ENCODE measurements at places on chromosomes 16 and 17. TPM values are rescaled to one million over a fixed set of nuclear protein-coding genes. Genes with fewer than 3 reads are reported as not detected.

The HBA2 gene
- total RNA-seq: 57.7 TPM

- ATAC-seq: peak; percentile 94
Measured at GRCh38 chr16:3264137-3265036, 8.0 kb upstream of the MEFV start.

GRCh38 chr16:69709456-69710084 is 16.8 kb downstream of the NQO1 start:
- peak; percentile 57 for ATAC-seq

DNA sequence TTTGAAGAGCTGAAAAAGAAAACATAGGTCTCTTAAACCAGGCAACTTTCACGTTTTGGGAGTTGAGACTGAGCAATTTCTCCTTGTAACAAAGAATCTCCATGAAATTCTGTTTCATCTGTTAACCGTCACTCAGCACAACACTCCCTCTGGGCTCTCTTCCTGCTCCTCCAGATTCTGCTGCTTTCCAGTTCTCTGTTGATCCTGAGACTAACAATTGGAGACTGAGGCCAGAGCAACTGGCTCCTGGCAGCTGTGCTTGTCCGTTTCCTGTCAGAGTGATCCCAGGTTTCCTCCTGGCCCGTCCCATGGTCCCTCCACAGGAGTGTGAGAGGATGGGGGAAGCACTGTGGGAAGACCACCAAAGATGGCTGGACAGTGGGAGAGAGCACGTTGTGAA is 32.5 kb downstream of the IST1 start:
- peak; percentile 38 for ATAC-seq

- ATAC-seq: no peak
Measured at GRCh38 chr17:79156463-79157095, 82.0 kb downstream of the ENGASE start.

DNA sequence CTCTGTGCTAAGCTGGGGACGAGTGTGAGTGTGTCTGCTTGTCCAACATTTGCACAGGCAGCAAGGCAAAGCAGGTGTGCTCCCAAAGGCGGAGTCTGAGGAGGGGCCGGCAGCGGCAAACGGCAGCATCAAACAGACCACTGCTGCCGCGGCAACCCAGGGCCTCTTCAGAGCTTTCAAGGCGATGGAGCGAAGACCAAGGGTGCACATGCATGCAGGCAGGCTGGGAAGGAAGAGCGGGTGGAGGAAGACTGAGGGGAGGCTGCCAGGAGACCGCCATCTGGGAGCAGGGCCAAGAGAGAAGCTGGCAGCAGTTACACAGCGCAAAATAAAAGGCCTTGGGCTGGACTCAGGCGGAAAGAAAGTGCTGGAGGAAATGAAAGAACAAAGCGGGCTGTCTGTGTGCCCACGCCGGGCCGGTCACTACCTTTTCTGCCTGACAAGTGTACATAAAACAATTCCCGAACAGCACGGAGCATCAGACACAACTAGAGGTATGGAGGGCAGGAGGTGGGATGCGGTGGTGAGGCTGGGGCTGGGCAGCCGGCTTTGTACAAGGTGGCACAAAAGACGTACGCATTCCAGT is 8.5 kb downstream of the TIMM22 start:
- ATAC-seq: peak; percentile 37

DNA sequence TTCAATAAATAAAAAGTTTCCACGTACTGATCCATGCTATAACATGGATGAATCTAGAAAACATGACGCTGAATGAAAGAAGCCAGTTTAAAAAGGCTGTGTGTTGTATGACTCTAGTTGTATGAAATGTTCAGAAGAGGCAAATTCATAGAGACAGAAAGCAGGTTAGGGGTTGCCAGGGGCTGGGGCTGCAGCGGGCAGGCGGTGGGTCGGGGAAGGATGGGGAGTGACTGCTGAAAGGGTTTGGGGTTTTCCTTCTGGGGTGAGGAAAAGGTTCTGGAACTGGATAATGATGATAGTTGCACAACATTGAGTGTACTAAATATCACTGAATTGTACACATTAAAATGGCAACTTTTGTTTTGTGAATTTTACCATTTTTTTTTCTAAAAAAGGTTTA is 36.3 kb downstream of the NOL11 start:
- ATAC-seq: no peak

GRCh38 chr17:81536299-81537290 is 8.4 kb downstream of the FSCN2 start:
- ATAC-seq: no peak

DNA sequence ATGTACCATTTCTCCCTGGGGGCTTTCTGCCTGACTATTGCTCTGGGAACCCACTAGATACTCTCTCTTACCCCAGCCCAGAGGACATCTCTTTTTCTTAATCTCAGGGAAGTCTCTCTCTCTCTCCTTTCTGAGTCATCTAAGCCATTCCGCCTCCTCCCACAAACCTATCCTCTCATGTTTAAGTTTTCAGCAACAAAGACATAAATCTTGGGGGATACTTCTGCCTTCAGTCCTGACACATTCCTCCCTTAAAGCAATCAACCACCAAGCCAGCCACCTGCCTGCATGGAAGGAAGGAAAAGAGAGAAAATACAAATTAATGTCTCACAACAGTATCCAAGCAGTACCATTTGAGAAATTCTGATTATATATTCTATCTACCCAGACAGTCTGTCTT is 128.8 kb downstream of the HS3ST2 start:
- no peak for ATAC-seq

The KREMEN2 gene
- total RNA-seq: not detected

DNA sequence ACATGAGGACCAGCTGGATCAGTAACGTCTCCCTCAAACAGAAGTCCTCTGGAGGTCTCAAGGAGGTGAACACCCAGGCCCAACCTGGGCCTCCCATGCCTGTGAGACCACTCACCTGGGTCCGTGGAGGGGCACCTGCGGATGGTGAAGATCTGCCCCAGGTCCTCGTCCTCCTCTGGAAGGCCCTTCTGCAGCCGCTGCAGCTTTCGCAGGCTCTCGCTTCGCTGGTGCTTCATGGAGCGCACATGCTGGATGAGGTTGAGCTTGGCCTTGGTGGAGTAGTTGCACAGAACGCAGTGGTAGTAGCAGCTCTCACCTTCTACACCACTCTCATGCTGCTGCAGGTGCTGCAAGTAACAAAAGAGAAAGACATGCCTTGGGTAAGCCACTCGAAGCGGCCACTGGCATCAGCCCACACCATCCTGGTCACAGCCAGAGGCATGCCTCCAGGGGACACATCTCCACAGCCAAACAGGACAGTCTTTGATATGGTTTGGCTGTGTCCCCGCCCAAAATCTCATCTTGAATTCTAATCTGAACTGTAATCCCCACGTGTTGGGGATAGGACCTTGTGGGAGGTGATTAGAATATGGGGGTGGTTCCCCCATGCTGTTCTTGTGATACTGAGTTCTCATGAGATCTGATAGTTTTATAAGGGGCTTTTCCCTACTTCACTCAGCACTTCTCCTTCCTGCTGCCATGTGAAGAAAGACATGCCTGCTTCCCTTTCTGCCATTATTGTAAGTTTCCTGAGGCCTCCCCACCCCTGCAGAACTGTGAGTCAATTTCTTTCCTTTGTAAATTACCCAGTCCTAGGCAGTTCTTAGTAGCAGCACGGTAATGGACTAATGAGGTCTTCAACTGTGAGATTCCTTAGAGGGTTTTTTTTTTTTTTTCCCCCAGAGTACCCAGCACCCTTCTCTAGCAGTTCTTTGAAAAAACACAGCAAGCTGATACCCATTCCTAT is 158.0 kb downstream of the ZFHX3 start:
- no peak for ATAC-seq

DNA sequence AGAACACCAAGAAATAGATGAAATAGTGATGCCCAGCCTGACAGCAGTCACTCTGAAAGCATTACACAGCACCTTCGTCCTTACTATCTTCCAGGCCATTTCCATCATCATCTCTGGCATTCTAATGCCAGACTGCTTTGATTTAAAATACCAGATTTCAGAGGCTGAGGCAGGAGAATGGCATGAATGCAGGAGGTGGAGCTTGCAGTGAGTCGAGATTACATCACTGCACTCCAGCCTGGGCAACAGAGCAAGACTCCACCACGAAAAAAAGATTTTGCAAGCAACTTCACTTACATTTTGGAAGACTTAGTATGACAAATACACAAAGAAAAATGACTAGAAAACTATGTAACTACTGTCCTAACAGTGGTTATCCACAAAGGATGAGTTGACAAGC is 244.0 kb downstream of the CPPED1 start:
- ATAC-seq: no peak

DNA sequence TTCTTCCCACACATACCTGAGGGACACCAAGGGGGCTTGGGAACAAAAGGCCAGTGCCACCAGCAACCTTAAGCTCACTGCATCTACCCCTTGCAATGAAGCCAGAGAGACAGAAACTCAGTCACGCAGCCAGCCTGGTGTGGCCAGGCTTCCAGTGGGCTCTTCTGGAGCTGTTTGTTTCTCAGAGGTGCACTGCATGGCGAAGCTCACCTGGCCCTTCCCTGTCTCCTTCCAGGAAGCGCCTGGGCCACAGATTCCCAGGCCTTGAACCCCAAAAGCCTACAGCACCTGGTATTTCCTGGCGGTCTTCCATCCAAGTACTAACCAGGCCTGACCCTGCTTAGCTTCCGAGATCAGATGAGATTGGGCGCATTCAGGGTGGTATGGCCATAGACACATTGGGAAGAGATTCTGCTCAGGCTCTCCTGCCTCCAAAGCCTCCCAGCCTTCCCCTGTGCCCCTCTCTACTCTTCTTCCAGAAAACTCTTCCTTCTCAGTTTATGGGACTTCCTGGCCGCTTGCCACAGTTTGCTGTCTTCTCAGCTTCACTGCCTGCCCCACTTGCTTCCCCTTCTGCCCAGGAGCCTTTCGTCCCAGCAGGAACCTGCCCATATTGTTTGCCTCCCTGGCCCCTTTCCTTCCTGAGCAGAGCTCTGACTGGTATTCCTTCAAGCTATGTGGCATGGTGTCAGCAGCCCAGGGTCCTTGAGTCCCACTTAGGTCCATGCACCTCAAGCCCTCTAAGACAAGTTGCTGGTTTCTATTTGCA is 1.6 kb downstream of the CISD3 start:
- ATAC-seq: no peak

DNA sequence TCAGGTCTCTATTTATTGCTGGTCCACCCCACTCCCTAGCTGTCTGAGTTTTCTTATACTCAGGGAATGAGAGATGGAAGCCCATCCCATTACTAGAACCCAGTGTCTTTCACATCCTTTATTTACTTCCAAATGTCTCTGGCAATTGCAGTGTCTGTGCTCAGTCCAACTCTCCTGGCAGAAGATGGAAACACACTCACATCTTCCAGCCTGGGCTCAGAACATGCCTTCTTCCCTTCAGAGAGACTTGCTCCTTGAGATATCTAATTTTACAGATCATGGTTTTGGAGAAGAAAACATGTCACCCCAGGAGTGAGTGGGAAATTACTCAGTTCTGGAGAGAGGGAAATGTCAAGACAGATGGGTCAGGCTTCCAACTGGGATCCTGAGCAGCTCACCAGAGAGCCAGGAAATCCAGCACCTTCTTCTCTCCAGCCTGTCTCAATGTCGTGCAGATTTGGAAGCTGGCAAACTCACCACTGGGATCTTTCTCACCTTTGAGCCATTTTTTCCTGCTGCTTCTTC is 494.4 kb downstream of the HS3ST4 start:
- ATAC-seq: no peak

The KRT33A gene
- not detected for total RNA-seq

DNA sequence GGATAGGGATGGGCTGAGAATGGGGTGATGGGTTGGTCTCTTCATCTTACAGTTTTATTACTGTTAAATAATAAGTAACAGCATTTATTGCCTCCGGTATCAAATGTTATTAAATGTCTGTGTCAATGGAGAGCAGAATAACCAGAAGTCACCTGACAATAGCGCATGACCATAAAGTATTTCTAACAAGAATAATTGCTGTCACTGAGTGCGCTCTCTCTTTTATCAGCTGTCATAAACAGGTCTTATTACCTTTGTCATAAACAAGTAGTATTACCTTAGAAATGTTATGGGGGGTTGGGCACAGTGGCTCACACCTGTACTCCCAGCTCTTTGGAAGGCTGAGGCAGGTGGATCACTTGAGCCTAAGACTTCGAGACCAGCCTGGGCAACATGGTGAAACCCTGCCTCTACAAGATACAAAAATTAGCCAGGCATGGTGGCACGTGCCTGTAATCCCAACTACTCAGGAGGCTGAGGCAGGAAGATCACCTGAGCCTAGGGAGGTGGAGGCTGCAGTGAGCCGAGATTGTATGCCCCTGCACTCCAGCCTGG is 120.6 kb downstream of the MAP2K6 start:
- ATAC-seq: no peak

DNA sequence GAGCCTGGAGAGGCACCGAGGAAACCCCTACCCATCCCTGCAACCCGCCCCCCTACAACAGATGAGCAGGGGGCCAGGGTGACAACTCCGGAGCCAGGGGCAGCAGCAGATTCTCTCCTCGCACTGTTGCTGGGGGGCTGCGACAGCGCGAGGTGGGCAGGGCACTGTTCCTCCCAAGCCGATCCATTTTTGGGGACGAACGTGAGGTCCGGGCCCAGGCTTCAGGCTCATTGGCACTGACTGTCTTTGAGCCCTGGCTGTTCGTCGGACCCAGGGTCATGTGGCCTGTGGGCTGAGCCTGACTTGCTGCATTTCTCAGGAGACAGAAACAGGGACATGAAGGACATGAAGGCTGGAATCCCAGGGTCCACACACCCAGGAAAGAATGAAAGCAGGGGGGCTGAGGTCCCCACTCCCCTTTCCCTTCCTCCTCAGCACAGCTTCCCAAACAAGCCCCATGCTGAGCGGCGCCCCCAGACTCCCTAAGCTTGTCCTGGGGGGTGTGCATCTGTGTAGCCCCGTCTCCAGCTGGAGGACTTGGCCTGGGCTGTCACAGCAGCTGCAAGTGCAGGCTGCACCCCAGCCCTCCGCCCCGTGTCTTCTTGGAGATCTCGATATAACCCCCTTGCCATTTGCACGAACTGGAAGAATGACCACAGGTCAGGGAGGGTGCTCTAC is 18.7 kb downstream of the CEP295NL start:
- no peak for ATAC-seq

GRCh38 chr16:78538919-78539318 is 439.5 kb downstream of the WWOX start:
- ATAC-seq: no peak

- ATAC-seq: no peak
Measured at GRCh38 chr17:49021095-49021767, 24.0 kb downstream of the IGF2BP1 start.

The SCGB1C2 gene
- not detected for total RNA-seq

- ATAC-seq: no peak
Measured at GRCh38 chr17:70099294-70099693, 24.3 kb downstream of the KCNJ16 start.

- ATAC-seq: no peak
Measured at GRCh38 chr17:77645072-77646045, 313.1 kb upstream of the TNRC6C start.

The SLC47A2 gene
- not detected for total RNA-seq

The TEX19 gene
- total RNA-seq: not detected

The G6PC1 gene
- total RNA-seq: not detected

DNA sequence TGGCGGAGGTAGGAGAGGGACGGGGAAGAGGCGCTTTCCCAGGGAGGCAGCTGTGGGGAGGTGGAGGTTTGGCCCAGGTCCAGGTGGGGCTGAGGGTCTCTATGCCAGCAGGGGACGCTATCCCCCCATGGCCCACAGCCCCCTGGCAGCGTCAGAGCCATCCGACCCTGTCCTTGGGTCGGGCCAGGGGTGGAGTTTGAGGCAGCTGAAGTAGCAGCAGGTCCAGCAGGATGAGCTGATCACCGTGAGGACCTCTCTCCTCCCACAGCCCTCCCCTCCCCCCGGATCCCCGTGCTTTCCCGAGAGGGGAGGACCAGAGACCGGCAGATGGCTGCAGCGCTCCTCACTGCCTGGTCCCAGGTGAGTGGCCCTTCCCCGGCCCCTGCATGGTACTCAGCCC is 3.2 kb downstream of the ZNF205 start:
- ATAC-seq: no peak

- no peak for ATAC-seq
Measured at GRCh38 chr16:1778200-1779179, 3.9 kb downstream of the SPSB3 start.

All from gastroesophageal sphincter (tissue), 4 donors.